ENCODE measurements at places on chromosomes 16 and 17.
A peak's percentile ranks its signal among the peaks of the same experiment; 100 is the strongest.

GRCh38 chr16:14392960-14393359, 237.1 kb downstream of the PARN start:
- no peak for DNase-seq

- DNase-seq, result no peak
Measured at GRCh38 chr16:1002399-1003166, 21.0 kb downstream of the SOX8 start.

- DNase-seq, result no peak
Measured at GRCh38 chr17:45380991-45381390, 51.7 kb downstream of the ARHGAP27 start.

DNA sequence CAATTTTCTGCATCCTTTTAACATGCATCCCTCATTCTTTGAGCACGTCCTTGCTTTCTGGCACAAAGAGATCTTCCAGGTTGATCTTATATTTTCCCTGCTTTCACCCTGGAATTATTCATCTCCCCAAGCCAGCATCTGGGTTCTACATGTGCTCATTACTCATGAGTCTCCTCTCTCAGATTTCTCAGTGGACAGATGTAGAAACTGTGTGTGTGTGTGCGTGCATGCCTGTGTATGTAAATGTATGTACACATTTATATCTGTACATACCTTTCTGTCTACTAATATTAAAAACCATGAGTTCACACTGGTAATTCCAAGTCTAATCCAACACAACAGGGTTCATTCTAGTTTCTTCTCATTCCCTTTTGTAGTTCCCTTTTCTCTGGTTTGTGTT, 41.9 kb upstream of the NSRP1 start:
- no peak for DNase-seq

- no peak for DNase-seq
Measured at GRCh38 chr17:71251276-71251675, 869.5 kb upstream of the SOX9 start.

DNA sequence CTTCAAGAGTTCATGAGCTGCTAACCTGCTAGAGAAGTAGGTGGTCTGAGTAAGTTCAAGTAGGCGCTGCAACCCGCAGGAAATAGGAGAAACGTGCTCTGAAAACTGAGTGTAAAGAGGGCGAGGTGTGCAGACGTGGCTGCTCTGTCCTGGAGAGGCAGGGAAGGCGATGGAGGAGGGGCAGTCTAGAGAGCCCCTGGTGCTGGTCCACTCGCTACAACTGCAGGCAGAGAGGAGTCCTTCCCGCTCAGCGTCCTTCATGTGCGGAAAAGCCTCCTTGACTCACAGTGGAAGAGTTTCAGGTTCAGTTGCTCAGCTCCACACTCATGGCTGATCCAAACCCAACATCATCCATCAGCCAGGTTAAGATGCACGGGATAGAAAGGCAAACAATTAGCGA, 12.1 kb downstream of the ABCA3 start:
- no peak for DNase-seq

- no peak for DNase-seq
Measured at GRCh38 chr17:14451729-14452191, 150.9 kb downstream of the HS3ST3B1 start.

GRCh38 chr16:13999071-13999894, 71.8 kb upstream of the MRTFB start:
- DNase-seq, result no peak

DNA sequence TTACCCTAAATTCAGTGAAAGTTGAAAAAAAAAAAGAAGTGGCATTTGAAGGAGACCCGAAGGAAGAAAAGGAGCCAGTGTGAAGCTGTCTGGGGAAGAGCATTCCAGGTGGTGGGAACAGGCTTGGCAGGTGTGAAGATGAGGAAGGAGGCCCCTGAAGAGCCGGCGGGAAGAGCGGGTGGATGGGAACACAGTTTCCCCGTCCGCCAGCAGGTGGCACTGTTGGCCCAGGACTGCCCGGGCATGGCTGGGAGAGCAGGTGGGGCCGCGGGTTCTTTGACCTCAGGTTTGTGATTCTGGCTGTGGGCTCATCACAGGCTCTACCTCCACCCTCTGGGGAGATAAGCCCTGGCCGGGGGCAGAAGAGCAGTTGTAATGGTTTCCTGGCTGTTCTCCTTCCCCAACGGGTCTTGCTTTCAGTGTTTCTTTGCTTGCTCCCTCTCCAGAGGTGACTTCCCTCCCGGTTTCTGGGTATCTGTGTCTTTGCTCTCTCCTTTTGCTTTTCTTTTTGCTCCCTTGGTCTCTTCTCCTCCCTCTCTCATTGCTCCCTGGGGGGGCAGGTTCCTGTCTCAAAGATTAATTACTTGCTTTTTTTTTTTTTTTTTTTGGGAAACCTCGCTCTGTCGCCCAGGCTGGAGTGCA, 32.3 kb downstream of the RAP1GAP2 start:
- peak; percentile 22 for DNase-seq

DNA sequence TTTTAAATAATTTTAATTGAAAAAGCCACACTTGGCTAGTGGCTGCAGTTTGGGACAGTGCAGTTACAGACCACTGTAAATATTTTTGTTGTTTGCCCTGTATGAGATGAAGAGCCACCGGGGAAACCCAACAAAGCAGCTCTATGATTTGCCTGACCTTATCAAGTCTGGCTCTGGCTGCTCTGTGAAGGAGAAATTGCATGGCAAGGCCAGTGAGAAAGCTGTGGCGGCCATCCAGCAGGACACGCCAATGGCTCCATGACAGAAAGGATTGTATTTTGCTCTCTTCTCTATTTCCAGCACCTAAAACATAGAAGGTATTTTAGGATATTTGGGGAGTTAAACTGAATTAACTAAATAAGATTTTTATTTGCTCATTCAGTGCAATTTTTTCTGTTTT, 330.0 kb upstream of the DYNLRB2 start:
- DNase-seq, result no peak

DNA sequence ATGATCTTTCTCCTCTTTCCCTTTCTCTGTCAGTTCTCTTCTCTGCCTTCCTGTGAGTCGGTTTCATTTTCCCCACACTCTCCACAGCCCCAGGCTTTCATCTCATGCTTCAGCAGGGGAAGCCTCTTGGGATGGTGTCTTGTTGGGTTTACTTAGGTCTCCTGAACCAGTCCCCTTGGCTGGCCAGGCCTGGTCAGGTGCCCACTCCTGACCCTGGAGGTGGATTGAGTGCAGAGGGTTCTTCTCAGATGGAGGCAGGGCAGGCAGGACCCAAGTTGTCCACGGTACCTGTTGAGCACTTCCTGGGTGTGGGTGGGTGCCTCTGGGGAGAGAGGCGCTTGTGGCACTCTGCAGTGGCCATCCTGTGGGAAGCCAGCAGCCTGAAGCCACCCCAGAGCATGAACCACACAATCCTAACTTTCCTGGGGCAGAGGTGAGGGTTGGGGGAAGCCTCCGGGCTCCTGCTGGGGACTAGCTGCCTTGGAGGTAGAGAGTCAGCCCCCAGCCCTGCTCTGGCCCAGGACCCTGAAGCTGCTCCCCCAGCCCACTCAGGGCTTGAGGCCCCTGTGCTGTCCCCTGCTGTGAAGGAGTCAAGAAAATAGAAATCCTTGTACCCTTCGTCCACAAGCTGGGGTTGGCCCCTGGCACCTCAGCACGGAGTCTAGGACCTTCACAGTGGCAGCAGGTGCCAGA, 2.0 kb upstream of the RAP1GAP2 start:
- DNase-seq, result no peak

- DNase-seq, result no peak
Measured at GRCh38 chr16:29139261-29139802, 154.5 kb downstream of the LAT start.

GRCh38 chr17:5329784-5330557, 47.9 kb downstream of the RABEP1 start:
- no peak for DNase-seq

- no peak for DNase-seq
Measured at GRCh38 chr16:55559233-55559632, 7.3 kb upstream of the CAPNS2 start.

- DNase-seq, result no peak
Measured at GRCh38 chr17:81528651-81529436, 667 bp downstream of the FSCN2 start.

DNA sequence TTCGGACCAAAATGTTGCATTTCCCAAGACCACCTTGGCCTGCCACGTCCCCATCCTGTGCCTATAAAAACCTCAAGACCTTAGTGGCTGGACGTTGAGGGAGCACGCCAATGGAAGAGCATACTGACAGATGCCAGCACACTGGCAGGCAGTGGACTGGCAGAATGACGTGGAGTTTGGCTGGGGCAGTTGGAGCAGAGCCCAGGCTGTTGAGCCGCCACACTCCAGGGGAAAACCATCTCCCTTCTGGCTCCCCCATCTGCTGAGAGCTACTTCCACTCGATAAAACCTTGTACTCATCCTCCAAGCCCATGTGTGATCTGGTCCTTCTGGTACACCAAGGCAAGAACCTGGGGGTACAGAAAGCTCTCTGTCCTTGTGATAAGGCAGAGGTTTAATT, 494.1 kb downstream of the CDH11 start:
- DNase-seq, result no peak

- DNase-seq, result no peak
Measured at GRCh38 chr16:35177851-35178250, 1718.4 kb downstream of the TP53TG3F start.

GRCh38 chr16:55668340-55669281, 12.8 kb downstream of the SLC6A2 start:
- DNase-seq, result no peak

- peak; percentile 95 for DNase-seq
Measured at GRCh38 chr17:72588961-72589360, 468.1 kb downstream of the SOX9 start.

DNA sequence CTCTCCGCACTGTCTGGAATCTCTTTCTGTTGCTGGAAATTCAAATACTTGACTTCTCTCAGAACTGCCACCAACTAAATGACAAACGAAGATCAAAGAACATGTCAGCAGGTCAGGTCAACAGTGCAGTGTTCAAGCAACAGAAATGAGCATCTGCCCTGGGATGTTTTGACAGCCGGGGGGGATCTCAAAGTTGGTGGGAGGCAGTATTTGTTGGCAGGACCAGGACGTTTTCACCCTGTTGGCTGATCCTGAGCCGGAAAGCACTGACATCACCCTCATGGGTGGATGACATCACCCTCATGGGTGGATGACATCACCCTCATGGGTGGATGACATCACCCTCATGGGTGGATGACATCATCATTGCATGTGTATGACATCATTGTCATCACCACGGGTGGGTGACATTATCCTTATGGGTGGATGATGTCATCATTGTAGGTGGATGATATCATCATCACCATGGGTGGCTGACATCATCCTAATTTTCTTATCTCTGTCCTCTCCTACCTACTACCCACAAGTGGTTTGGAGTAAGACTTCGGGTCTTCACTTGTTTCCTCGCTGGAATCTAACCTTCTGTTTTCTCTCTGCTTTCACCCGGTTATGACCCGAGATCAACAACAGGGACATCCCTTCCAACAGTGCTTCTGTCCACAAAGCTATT, 18.9 kb downstream of the DNAH17 start:
- no peak for DNase-seq

GRCh38 chr17:78357177-78357586, 2.7 kb downstream of the SOCS3 start:
- DNase-seq, result no peak

GRCh38 chr16:70298988-70299938, at the start of gene DDX19B:
Gene DDX19B, plus strand, starts transcription at chr16:70299186. Its CDS starts 112 bp downstream, at chr16:70299298.
- DNase-seq, result peak; percentile 43

GRCh38 chr17:41986634-41987033, 20.0 kb downstream of the CNP start:
- DNase-seq, result no peak

- DNase-seq, result no peak
Measured at GRCh38 chr16:2189252-2189893, 7.0 kb downstream of the CASKIN1 start.

- DNase-seq, result no peak
Measured at GRCh38 chr17:61160789-61161445, 238.7 kb upstream of the TBX2 start.

GRCh38 chr17:68955181-68955841, at the start of gene ABCA8:
Gene ABCA8, minus strand, starts transcription at chr17:68955392. Its CDS starts 13,358 bp downstream, at chr17:68942034.
- no peak for DNase-seq

GRCh38 chr17:17353625-17354484, 50.7 kb downstream of the NT5M start:
- no peak for DNase-seq

DNA sequence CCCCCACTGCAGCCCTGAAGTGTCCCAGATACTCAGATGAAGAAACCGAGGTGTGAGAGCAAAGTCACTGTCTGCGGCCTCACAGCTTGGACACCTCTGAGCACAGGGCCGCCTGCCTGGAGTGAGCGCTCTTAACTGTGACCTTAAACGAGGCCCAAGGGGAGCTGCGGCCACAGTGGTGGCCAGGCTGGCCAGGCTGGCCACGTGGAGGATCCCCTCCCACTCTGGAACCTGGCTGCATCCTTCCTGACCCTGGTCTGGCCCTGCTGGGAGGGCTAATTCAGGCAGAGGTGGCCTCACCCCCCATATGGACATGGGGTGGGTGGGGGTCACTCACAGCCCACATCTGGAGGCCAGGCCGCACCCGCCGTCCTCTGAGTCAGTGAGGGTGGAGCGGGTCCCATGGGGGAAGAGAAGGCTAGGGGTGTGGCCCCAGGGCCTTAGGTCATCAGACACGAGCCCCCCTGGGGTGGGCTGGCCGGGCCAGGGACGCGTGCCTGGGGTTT, 6.6 kb downstream of the VASN start:
- no peak for DNase-seq

DNA sequence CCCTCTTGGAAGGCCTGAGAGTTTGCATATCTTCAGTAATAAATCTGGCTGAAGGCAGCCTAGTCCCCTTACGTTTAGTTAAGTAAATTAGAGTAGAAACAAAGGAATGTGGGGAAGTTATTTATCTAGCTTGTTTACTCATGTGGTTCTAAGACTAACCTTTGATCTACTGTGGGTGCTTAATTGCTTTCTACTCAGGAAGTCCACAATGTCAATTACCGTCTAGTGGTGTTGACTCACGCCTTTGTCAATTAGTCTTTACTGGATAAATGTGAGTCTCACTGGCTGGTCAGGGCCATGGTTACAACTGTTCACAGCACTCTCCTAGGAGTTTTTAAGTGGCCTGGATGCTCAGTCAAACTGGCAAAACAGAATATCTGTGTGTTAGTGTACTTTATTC, 2338.4 kb downstream of the TP53TG3F start:
- DNase-seq, result peak; percentile 20

GRCh38 chr16:165539-166374, at the start of gene HBM:
Gene HBM, plus strand, starts transcription at chr16:165978. Its CDS starts 20 bp downstream, at chr16:165998.
- DNase-seq, result no peak

DNA sequence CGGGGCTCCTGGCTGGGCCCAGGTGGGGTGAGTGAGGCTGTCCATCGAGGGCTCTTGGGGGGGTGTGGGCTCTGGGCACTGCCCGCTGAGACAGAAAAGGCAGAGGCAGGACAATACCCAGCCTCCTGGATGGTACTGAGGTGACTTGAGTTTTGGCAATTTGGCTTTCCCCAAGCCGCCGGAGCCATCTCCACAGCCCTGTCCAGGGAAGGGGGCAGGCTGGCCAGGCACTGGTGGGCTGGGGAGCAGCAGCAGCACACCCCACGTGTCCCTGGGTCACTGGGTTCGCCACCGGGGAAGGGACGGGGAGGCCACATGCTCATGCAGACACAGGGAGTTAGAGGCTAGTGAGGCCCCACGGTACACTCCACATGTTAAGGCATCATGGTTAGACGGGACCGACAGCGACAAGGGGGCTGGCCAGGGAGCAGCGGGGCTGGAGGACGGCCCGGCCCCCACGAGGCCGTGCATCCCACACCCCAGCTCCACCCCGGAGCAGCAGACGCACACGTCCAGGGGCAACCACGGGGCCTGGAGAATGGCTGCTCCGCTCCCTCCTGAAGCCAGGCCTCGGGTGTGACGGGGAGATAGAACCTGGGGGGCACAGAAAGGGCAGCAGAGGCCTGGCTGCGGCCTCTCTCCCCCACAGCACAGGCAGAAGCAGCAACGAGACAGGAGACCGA, 3.0 kb downstream of the ARHGDIA start:
- DNase-seq, result no peak

GRCh38 chr16:52963212-52963854, 89.4 kb downstream of the CHD9NB start:
- no peak for DNase-seq

Measured in NCI-H2081 (cell line).